Stimulated activated naive CD8-positive, alpha-beta T cell treated with anti-CD3 and anti-CD28 coated beads, Interleukin-15, Interleukin-2, amounts not matched to agents 100 U/mL and 50 U/mL, for 24 hours (primary cell): ENCODE measurements at places on chromosomes 12 and 14.

DNA sequence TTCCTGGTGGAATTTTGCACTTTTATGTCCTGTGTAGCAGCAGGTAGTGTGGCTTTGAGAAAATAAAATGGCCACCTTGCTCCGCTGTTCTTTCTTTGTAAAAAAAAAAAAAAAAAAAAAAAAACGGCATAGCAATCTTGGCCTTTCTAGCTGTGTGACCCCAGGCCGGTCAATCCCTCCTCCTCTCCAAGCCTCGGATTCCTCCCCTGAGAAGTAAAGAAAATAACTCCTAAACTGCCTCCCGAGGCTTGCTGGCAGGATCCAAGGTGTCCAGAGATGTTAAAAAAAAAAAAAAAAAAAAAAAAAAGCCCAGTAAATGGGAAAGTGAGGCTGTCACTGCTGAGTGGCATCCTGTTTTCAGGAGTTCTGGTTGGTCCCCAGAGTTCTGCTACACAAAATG lies 23.9 kb upstream of the MAP1LC3B2 start:
- DNase-seq: no peak

GRCh38 chr12:76310110-76310509 lies 38.1 kb downstream of the BBS10 start:
- DNase-seq: no peak

DNA sequence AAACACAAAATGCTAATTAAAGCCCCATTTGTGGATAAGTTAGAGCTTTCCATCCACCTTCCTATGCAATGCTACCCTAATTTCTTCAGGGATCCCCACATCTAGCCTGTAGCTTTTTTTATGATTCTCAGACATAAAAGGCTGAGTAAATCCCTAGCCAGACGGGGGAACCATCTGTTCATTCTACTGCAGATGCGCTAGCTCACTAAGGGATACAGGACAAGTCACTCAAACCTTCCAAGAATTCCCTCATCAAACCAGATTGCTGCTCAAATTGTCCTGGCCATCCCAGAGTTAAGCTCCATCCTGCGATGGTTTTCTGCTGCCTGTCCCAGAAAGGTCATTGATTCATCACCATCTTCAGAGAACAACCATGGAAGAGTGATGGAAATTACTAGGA lies 56.7 kb downstream of the MYRFL start:
- DNase-seq: no peak

GRCh38 chr12:45704968-45705367 lies 24.5 kb upstream of the ARID2 start:
- no peak for DNase-seq

- peak; percentile 49 for DNase-seq
These were observed 4.7 kb upstream of the ITGB7 start for GRCh38 chr12:53211476-53212381.

DNA sequence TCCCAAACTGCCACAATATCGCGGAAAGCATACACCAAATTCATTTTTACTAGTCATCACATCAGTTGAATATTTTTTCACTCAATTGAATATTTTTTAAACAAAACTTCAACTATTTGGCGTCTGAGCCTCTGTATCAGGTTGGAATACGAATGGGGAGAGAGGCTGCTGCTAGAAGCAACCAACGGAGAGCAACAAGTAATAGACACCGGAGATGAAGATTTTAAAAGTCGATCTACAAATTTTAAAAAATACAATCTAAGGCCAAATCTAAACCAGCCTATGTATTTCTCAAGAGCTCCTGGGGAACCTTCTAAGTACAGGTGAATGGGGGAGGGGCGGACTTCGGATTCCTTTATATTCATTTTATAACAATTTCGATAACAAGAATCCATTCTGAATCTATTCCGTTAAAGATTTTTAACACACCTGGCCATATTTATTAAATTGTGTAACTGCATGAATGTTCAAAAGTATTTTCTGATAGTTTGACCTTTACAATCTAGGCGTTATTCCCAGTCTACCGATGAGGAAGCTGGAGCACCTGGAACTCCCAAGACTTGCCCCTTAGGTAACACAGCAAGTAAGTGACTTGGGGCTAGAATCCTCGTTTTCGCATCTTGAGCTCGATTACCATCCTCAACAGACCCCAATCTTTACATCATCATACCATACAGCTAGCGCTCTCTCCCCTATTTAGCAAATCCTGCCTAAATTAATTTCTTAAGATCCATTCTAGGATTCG lies 1.2 kb downstream of the GNPNAT1 start:
- no peak for DNase-seq

DNA sequence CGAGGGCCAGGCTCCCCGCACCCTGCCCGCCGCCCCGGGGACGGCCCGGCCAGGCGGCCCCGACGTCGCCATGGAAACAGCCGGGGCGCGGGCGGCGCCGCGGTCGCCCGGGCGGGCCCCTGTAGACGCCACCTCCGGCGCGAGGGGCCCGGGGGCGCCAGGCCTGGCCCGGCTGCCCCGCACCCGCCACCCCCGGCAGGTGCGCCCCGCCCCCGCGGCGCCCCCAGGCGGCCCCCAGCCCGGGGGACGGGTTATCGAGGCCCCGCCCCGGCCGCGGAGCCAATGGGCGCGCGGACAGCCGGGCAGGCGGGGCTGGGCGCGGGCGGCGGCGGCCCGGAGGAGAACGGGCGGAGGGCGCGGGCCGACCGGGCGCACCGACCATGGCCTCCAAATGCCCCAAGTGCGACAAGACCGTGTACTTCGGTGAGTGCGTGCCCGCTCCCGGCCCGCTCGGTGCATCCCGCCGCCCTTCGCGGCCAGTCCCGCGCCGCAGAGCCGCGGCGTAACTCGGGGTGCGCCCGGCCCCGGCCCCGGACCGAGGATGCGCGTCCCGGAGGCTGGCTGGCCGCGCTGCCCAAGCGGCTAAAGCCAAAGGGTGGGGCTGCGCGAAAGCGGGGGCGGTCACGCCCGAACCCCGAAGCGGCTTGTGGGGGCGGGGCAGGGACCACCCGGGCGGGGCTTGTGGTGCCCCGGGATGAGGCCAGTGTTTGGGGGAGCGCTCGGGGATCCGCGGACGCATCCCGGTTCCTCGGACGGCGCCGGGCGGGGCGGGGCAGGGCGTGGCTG lies at the start of gene CRIP2:
Gene CRIP2, plus strand, starts transcription at position 339 of the 786 bp plus-strand sequence. Its CDS starts 42 bp downstream, at position 381.
- DNase-seq: peak; percentile 43
